ENCODE measurements at places on chromosomes 16 and 17.

GRCh38 chr17:16258901-16259300 lies 41.9 kb downstream of the PIGL start:
- DNase-seq: no peak

DNA sequence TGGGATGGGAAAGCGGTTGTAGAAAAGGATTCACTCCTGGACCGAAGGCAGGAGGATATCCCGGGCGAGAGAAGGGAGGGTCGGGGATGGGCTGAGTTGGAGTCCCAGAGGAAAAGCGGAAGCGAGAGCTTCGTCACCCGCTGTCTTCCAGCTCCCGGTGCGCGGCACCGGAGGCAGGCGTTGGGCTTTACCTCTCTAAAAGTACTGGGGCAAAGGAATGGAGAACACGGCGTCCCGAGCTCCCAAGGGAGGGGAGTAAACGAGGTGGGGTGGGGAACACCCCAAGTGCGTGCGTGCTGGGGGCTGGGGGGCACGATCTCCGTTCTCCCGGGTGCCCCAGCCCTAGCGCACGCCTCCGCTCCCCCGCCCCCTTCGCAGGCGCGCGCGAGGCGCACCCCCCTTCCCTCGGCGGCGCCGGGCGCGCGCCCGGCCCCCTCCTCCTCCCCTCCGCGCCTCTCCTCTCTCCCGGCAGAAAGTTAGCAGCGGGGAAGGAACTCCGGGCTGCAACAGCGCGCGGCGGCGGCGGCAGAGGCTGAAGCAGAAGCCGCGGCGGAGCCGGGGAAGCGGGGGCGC lies at the start of gene HS3ST4:
Gene HS3ST4 (plus strand): TSS at position 441 of the 573 bp plus-strand sequence.
- DNase-seq: no peak

DNA sequence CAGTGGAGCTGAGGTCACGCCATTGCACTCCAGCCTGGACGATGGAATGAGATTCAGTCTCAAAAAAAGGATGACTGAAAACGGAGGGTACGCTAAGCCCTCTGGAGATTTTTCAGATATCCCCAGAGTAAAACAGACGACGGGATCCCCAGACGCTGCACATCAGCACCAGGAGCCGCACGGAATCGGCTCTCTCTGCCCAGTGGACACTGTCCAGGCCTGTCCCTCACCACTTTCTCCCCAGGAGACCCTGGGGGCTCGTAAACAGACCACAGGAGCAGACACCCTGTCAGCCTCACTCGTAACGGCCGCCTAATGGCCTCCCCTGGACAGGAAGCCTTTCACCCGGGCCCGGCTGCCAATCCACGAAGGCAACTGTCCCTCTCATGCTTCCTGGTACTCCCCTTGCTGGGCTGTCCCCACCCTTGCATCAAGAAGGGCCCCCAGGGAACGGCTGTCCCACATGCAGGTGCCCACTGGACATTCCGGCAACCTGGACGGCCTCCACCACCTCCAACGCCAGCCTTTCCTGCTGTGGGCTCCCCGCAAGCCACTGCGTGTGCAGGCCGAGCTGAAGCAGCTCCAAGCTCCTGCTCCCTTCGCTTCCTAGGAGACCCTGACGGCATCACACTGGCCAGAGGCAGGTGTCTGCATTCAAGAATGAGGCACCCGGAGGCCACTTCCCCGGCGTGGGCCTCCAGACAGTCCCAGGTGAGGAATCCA lies 74.3 kb downstream of the TIMM22 start:
- DNase-seq: no peak

DNA sequence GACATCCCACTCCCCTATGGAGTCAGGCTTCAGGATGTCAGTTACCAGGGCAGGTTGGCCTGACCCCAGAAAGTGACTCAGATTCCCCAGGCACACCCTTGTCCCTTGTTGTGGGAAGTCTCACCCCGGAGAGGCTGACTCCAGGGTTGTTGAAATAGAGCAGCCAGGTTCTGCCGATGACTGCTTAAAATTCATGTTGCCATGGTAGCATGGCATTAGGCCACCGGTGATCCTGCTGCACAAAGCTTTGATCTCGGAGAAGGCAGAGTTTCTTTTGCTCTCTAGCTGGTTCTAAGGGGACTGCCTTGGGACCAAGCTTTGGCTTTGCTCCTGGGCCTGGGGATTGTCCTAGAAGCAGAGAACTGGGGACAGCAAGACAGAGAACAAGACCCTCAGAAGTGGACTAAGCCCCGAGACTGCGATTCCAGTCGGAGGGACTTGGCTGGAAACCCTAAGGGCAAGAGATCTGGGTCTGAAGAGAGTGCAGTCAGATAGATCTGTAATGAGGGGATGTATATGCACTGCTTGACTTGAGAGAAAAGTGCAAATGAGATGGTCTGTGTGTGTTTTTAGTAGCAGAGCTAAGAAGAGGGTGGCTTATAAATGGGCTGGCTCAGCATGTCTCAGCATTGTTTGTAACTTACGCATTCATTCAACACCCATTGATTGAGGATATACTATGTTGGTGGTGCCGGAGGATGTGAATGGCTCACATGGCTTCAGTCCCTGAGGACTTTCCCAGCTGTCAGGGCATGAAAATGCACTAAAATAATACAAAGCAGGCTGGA lies 106.9 kb downstream of the RGS9 start:
- DNase-seq: no peak

DNA sequence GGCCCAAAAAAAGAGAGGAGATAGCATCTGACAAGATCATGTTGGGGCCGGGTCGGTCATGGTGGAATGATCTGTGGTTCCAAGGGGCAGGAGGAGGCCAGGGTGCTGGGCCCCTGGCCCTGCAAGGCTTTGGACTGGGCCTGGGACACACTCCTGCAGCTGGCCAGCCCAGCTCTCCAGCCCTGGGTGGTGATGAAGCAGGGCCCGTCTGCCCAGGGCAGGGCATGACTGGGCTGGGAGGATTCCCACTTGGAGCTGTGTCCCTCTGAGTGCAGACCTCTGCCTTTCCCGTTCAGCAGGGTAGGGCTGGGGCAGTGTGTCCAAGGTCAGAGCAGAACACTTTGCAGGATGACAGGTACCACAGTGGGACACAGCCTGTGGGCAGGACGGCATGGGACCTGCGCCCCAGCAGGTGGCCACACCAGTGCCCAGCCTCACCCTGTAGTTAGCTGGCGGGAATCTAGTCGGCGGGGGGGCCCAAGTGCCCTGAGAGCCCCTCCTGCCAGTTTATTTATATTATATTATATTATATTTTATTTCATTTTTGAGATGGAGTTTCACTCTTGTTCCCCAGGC lies 27.6 kb upstream of the MYO15B start:
- DNase-seq: no peak

DNA sequence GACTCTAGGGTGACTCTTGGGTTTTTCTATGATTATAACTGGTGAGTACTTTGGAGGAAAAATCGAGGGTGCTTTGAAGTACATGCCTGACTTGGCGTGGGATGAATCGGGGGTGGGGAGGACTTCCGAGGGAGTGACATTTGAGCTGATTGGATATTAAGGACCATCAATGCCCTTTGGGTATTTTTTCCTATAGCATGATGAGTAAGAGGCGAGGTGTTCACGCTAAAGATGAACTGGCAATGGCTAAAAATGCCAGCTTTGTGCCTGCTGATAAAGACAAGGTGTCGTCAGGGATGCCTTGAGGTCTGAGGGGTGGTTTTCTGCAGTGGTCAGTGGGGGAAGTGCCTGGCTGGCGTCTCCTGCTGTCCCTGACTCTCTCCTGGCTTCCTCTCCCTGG lies 25.3 kb downstream of the USP43 start:
- no peak for DNase-seq

- no peak for DNase-seq
These were observed 350.9 kb downstream of the TMEM114 start for GRCh38 chr16:8239443-8239842.

GRCh38 chr16:4556580-4556979 lies 440 bp downstream of the C16orf96 start:
- no peak for DNase-seq

DNA sequence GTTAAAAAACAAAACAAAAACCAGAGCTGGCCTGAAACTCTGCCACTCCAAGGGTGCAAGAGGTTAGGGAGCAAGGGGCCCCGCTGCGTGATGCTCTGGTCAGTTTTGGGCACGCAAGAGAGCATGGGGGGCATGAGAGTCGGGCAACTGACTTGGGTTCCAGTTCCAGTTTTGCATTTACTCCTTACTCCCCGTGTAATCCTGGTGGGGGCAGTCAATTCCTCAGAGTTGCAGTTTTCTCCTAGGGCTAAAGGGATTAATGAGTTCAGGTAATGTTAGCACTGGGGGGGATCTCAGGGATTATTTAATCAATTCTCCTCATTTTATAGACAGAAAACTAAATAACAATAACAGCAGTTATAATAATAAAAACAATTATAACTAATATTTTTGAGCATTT lies 72.9 kb upstream of the PMFBP1 start:
- DNase-seq: no peak

- peak; percentile 1 for DNase-seq
These were observed 118.4 kb upstream of the HSBP1 start for GRCh38 chr16:83689385-83689831.

DNA sequence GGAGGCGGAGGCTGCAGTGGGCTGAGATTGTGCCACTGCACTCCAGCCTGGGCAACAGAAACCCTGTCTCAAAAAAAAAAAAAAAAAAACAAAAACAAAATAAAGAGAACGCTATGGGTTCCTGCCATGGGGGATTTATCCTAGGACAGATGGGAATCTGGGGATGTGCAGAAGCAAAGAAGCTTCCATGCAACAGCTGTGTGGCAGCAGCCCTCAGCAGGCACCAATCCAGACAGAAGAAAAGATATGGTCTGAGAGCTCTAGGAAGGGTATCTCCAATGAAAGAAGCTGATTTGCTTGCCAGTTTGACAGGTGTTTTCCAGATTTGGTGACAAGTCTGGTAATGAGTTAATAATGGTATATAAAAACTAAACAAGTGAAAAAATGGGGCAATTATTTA lies 11.6 kb downstream of the MYO19 start:
- no peak for DNase-seq

- DNase-seq: peak; percentile 55
These were observed 60.4 kb downstream of the ZDHHC7 start for GRCh38 chr16:84950906-84951305.

Measured in GM12865 (cell line).